ENCODE measurements at places on chromosomes 3 and 15. TPM values are rescaled to one million over a fixed set of nuclear protein-coding genes. Genes with fewer than 3 reads are reported as not detected.

GRCh38 chr3:21435871-21436270 is 315.1 kb downstream of the ZNF385D start:
- DNase-seq, result no peak

GRCh38 chr3:113291572-113291971 is 80.2 kb downstream of the BOC start:
- DNase-seq, result no peak

AMIGO3 gene
- total RNA-seq, result not detected

DNA sequence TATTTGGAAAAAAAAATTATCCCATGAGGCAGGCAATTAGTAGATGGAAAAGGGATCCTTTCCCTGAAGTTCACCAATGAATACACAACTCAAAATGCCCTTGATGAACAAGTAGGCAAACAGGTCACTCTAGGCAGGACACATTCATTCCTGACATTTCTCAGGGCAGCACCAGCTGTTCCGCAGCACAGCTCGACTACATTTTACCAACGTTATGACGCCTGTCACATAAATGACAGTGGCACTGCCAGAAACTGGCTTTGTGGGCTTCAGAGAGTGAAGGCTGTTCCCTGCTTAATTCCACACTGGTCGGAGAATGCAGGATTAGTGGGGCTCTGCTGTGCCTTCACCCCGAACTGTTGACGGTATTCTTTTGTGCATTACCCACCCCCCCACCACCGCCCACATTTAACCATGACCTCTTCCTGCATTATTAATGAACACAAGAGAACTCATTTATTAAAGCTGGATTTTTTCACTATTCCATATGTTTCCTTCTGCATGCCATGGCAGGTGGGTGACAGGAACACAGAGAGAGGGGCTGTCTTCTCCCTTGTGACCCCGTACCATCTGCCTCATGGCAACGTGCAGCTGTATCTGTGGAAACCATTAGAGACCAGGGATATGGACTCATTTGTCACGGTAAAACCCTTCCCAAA is 197.6 kb downstream of the PDZRN3 start:
- no peak for DNase-seq

RPUSD2 gene
- 0.29 TPM for total RNA-seq

- peak; percentile 70 for DNase-seq
These were observed 29.3 kb downstream of the CTSH start for GRCh38 chr15:78915341-78916087.

RBP2 gene
- not detected for total RNA-seq

DNA sequence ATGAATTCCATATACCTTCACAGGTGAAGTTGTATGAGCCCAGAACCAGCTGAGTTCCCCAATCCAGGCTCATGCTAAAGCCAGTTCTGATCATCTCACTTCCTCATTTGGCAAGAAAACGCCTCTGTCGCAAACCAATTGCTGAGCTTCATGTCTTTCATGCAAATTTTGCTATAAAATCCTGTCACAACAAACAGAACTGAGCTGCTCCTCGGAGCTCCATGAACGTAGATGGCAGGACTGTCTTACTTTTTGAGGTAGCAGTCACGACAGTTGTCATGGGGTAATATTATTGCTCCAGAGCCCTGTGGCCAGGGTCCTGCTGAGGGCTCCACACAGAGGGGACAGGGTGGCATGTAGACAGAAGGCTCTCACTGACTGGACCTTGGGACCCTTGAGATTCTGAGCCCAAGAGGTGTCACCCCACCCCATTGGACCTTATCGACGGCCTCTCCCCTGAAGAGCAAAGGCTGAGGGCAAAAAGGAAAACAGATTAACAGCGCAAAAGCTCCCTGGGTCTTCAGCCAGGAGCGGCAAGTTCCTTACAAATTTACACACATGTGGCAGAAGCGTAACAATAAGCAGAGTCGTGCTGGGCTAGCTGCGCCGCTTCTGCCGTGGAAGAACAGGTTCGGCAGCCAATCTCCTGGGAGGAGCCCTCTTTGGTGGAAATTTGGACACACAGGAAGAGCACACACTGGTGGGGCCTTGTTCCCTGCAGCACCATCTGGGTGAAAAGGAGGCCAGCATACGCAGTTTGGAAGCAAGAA is 249.2 kb downstream of the OPA1 start:
- DNase-seq, result no peak

GRCh38 chr3:85567071-85567676 is 608.4 kb downstream of the CADM2 start:
- DNase-seq, result no peak

MKRN2OS gene
- total RNA-seq, result not detected

SLC9C1 gene
- not detected for total RNA-seq

DNA sequence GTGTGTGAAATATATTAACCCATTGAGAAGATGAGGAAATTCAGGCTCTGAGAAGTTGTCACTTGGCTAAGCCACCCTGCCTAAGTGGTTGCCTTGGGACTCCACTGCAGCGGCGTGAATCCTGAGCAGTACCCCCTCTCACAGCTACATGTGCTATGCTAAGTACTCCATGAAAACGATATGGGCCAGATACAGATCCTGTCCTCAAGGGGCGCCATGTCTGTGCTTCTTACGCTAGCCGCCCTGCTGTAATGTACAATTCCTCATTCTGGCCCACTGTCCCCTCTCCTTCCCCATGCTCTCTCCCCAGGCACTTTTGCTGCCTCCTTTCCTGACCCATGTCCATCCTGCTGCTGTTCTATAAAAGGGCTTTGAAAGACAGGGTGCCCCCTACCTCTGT is 140.3 kb downstream of the FEZF2 start:
- DNase-seq, result no peak

DIPK2A gene
- total RNA-seq, result 10.0 TPM

CLRN1 gene
- not detected for total RNA-seq

- no peak for DNase-seq
These were observed 344.2 kb upstream of the GRM7 start for GRCh38 chr3:6516694-6517093.

ACP3 gene
- total RNA-seq, result not detected

- no peak for DNase-seq
These were observed 87.5 kb downstream of the KCNMB2 start for GRCh38 chr3:178623666-178624255.

All from uterus (tissue), 4 donors.